ENCODE measurements at places on chromosomes 16 and 17. TPM values are rescaled to one million over a fixed set of nuclear protein-coding genes. Genes with fewer than 3 reads are reported as not detected.

Gene PTX4
- total RNA-seq: not detected

- H3K4me3 ChIP-seq: no peak overlapping the region
- no peak for DNase-seq
- H3K4me1 ChIP-seq: no peaks in the 10 kb centered on the region
- H3K36me3 ChIP-seq: no peaks in the 10 kb centered on the region
- H3K27me3 ChIP-seq: no peaks in the 10 kb centered on the region
- H3K27ac ChIP-seq: no peak overlapping the region
These were observed 70.2 kb upstream of the PSMD7 start for GRCh38 chr16:74226338-74226954.

Gene PRSS27
- total RNA-seq: 3.3 TPM

GRCh38 chr16:24990803-24991202, 24.4 kb downstream of the ARHGAP17 start:
- no peak for DNase-seq
- H3K4me1 ChIP-seq: peaks cover 97% of the 10 kb centered on the region
- H3K27ac ChIP-seq: peak overlapping the region; percentile 92
- H3K27me3 ChIP-seq: no peaks in the 10 kb centered on the region
- no peak overlapping the region for H3K4me3 ChIP-seq

Gene PRMT7
- total RNA-seq: 33.1 TPM

- H3K36me3 ChIP-seq: no peaks in the 10 kb centered on the region
- no peak overlapping the region for H3K4me3 ChIP-seq
- DNase-seq: no peak
- H3K27ac ChIP-seq: peak overlapping the region; percentile 80
- H3K27me3 ChIP-seq: no peaks in the 10 kb centered on the region
- peaks cover 24% of the 10 kb centered on the region for H3K4me1 ChIP-seq
These were observed 61.9 kb upstream of the GSE1 start for GRCh38 chr16:85550953-85551924.

DNA sequence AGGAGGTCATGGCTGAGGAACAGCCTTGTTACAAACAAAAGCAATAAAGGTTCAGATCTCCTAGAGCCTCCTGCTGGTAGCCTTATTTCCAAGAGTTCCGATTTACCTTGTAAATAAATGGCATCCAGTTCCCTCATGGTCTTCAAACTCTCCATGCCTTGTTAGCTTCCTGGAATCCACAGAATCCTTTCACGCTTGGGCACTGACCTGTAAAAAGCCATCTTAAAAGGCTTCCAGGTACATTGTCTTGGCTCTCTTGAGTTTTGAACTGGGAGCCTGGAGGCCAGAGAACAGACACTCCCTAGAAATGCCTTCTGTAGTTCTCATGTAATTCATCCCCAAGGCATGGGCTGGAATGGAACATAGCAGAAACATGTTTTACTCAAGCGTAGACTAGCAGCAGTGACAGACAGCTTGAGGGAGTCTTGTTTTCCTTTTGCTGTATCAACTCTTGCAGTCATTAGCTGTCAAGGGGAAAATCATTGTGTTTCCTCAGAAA, 207.9 kb downstream of the SNX29 start:
- H3K27me3 ChIP-seq: no peaks in the 10 kb centered on the region
- no peak for DNase-seq
- no peak overlapping the region for H3K4me3 ChIP-seq
- no peaks in the 10 kb centered on the region for H3K4me1 ChIP-seq
- H3K27ac ChIP-seq: no peak overlapping the region

- no peak overlapping the region for H3K27ac ChIP-seq
- no peak overlapping the region for H3K4me3 ChIP-seq
- DNase-seq: no peak
- no peaks in the 10 kb centered on the region for H3K36me3 ChIP-seq
These were observed 114.3 kb downstream of the MGAT5B start for GRCh38 chr17:76982408-76983074.

Gene CSH2
- not detected for total RNA-seq

Gene NPB
- total RNA-seq: 3.9 TPM

DNA sequence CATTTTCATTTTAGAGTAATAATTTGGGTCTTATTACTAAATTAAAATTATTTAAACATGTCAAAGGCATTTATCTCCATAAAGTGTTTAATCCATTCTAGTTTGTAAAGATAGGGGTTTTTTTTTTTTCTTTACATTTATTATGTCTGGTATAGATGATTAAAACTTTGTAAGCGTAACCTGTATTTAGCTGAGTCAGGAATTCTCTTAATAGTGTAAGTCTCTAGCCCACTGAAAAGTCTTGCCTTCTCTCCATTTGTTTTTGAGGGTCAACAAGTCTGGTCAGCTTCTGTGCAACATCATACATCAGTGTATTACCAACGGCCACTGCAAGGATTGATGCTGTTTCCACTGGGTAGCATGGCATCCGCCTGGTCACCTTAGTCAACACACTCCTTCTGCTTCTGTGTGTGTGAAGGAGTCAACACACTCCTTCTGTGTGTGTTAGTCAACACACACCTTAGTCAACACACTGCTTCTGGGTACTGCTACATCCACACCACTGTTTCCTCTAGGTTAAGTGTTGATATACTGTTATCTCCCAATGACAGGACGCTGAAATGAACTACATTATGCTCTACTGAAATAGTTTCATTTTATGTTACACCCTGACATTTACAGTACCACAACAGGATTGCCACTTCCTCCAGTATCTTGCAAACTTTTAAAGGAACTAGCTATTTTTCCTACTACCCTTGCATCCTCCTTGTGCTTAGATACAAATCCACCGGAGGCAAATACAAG, 37.3 kb upstream of the VWA3A start:
- H3K27me3 ChIP-seq: no peaks in the 10 kb centered on the region
- H3K36me3 ChIP-seq: no peaks in the 10 kb centered on the region
- no peak overlapping the region for H3K27ac ChIP-seq
- no peak for DNase-seq
- H3K4me1 ChIP-seq: no peaks in the 10 kb centered on the region
- no peak overlapping the region for H3K4me3 ChIP-seq

Gene PMFBP1
- 0.10 TPM for total RNA-seq

Gene TOM1L2
- 45.2 TPM for total RNA-seq

GRCh38 chr16:50933262-50933661, 191.4 kb downstream of the CYLD start:
- no peaks in the 10 kb centered on the region for H3K4me1 ChIP-seq
- no peaks in the 10 kb centered on the region for H3K36me3 ChIP-seq
- DNase-seq: no peak
- no peaks in the 10 kb centered on the region for H3K27me3 ChIP-seq

- peaks cover 61% of the 10 kb centered on the region for H3K4me1 ChIP-seq
- peak overlapping the region; percentile 73 for H3K4me3 ChIP-seq
These were observed 951 bp upstream of the GPRC5C start for GRCh38 chr17:74430706-74431567.

GRCh38 chr17:4949321-4950074, 1.2 kb upstream of the PFN1 start:
- H3K4me3 ChIP-seq: peak overlapping the region; percentile 83
- DNase-seq: no peak
- H3K27ac ChIP-seq: peak overlapping the region; percentile 93
- H3K36me3 ChIP-seq: peaks cover 6% of the 10 kb centered on the region
- no peaks in the 10 kb centered on the region for H3K27me3 ChIP-seq

- peaks cover 5% of the 10 kb centered on the region for H3K27me3 ChIP-seq
- H3K36me3 ChIP-seq: no peaks in the 10 kb centered on the region
- no peak overlapping the region for H3K4me3 ChIP-seq
- H3K4me1 ChIP-seq: no peaks in the 10 kb centered on the region
- H3K27ac ChIP-seq: no peak overlapping the region
- DNase-seq: no peak
These were observed 65.9 kb downstream of the METRNL start for GRCh38 chr17:83145358-83145738.

Gene KRT31
- total RNA-seq: not detected

- no peaks in the 10 kb centered on the region for H3K27me3 ChIP-seq
- no peak for DNase-seq
- H3K4me3 ChIP-seq: peak overlapping the region; percentile 8
- peaks cover 25% of the 10 kb centered on the region for H3K4me1 ChIP-seq
These were observed 87.3 kb downstream of the MAP2K6 start for GRCh38 chr17:69501591-69502468.

DNA sequence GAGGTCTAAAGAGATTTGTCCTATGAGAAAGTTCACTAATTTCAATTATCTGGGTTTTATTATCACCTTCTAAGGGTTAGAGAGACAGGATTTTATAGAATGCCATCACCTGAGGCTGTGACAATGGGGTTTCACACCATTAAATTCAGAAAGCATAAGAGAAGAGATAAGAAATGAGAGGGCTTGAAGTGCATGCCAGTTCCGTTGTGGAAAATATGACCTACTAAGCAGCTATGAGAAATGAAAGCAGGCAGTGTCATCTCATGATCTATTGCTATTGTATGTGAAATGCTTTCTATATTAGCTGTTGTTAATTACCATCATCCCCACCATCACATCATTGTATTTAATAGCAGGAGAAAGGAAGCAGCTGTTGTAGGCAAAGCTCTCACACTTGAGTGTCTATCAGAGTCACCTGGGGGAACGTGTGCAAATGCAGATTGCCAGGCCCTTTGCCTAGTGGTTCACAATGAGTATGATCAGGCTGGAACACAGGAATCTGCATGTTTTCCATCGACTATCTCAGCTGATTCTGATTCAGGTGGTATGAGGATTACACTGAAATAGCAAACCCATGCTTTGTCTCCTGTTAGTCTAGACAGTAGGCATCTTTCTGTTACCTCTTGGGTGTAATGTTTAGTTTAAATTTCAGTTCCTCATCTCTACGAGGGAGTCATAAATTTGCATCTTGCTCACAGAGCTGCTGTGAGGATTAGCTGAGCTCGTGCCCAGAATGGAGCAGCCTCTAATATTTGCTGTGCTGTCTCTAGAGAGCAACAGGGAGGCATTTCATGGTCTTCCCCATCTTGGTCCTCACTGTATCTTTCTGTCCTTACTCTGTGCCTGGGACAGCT, 256.4 kb downstream of the CDH13 start:
- no peaks in the 10 kb centered on the region for H3K36me3 ChIP-seq
- no peak overlapping the region for H3K4me3 ChIP-seq
- no peaks in the 10 kb centered on the region for H3K4me1 ChIP-seq
- H3K27me3 ChIP-seq: no peaks in the 10 kb centered on the region

DNA sequence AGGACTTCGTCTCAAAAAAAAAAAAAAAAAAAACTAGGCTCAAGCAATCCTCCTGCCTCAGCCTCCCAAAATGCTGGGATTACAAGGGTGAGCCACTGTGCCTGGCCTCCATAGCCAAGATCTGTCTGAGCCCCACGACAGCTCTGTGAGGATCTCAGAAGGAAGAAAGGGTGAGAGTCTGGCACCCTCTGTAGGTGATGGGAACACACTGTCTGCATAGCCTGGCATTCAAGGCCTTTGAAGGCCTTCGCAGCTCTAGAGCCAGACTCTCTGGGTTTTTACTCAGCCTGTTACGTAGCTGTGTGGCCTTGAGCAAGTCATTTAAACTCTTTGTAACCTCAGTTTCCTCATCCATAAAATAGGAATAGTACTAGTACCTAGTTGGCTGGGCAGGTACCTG, 6.3 kb upstream of the XPO6 start:
- H3K36me3 ChIP-seq: no peaks in the 10 kb centered on the region
- peak; percentile 38 for DNase-seq
- H3K4me3 ChIP-seq: no peak overlapping the region
- no peaks in the 10 kb centered on the region for H3K27me3 ChIP-seq
- no peaks in the 10 kb centered on the region for H3K4me1 ChIP-seq
- no peak overlapping the region for H3K27ac ChIP-seq

Gene SPATA22
- total RNA-seq: not detected

Gene HDAC5
- total RNA-seq: 11.5 TPM

GRCh38 chr17:75387771-75388170, 17.7 kb downstream of the GRB2 start:
- no peak overlapping the region for H3K4me3 ChIP-seq
- DNase-seq: no peak
- peaks cover 6% of the 10 kb centered on the region for H3K36me3 ChIP-seq
- H3K27me3 ChIP-seq: no peaks in the 10 kb centered on the region
- H3K27ac ChIP-seq: no peak overlapping the region
- peaks cover 29% of the 10 kb centered on the region for H3K4me1 ChIP-seq

DNA sequence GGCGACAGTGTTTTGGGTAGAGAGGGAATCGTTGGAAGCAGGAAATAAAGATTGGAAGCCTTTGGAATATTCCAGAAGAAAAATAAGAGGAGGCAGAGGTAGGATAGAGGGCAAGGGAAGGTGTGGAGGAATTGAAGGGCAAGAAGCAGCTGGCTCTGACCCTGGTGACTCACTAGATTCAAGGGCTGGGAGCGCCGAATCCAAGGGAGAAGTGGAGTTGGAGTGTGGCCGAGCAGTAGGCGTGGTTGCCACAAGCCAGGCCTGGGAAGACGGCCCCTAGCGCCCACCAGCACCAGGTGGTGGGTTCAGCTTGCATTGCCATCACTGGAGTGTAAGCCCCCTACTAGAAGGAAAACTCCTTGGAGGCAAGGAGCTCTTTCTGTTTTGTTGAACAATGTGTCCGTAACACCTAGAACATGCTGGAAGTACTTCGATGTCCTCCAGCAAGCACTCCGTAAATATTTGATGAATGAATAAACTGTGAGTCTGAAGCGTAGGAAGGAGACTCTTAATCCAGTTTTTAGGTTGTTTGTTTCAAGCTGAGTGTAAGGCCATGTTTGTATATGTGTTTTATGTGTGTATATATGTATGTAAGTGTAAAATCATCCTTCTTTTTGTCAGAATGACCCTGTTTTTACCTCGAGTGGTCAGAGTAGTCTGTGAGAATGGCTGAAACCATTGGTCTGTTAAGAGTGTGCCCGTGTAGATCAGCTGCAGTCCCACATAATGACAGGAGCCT, 139.5 kb downstream of the CMIP start:
- H3K27ac ChIP-seq: peak overlapping the region; percentile 78
- peaks cover 80% of the 10 kb centered on the region for H3K4me1 ChIP-seq
- peak; percentile 67 for DNase-seq
- H3K27me3 ChIP-seq: no peaks in the 10 kb centered on the region

- H3K4me3 ChIP-seq: no peak overlapping the region
- H3K27me3 ChIP-seq: no peaks in the 10 kb centered on the region
- H3K27ac ChIP-seq: no peak overlapping the region
- peaks cover 10% of the 10 kb centered on the region for H3K4me1 ChIP-seq
- no peaks in the 10 kb centered on the region for H3K36me3 ChIP-seq
- DNase-seq: no peak
These were observed 57.0 kb upstream of the KIFC3 start for GRCh38 chr16:57859331-57859730.

DNA sequence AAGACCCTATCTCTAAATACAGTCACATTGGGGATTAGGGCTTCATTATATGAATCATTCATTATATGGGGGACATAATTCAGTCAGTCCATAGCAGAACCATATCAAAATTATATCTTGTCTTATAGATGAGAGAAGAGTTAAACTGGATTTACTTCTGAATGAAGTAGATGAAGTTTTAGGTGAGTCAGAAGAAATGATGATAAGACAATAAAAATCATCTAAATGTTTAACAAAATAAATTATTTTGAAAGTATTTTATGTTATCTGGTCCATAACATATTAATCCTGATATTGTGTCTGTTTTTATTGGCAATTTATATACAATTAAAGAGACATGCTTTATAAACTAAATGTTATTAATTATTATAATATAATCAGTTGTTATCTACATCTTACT, 76.9 kb upstream of the EFCAB3 start:
- H3K27me3 ChIP-seq: peaks cover 6% of the 10 kb centered on the region
- H3K36me3 ChIP-seq: no peaks in the 10 kb centered on the region
- no peak for DNase-seq
- H3K4me3 ChIP-seq: no peak overlapping the region

Gene ABCC11
- total RNA-seq: not detected
